ENCODE measurements at places on chromosomes 7 and 10.

GRCh38 chr10:14328881-14329672 lies 1.6 kb downstream of the FRMD4A start:
- DNase-seq: no peak

DNA sequence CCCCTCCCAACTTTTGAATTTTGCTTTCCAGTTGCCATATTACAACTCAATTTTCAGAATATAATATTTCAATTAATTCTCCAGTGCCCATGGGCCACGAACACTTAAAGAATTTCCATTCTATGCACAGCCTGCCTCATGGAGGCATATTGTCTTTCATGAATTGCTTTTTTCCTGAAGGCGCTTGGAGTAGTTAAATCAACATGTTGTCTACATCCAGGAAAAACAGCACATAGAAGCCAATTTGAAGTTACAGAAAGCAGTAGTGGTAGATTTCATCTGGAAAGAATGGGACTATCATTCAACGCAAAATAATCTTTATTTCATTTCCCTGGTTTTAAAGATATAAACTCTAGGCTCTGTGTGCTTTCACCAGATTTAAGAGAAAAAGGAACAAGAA lies 106.0 kb downstream of the NRP1 start:
- no peak for DNase-seq

DNA sequence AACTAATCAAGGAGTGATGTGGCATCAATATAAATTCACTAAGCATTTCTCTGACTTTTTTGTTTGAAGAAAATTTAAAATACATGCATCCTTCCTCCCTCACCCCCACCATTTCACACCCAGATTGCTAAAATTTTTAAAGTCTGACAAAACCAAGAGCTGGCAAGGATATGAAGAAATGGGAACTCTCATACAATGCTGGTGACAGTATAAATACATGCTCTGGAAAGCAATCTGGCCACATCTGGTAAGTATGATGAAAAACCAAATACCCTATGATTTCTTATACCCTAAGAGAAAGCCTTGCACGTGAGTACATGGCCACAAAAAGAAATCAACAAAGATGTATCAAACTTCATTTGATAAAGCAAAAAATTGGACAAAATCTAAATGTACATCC lies 31.2 kb downstream of the P4HA1 start:
- no peak for DNase-seq

GRCh38 chr10:86661161-86662025 lies 6.9 kb upstream of the LDB3 start:
- no peak for DNase-seq

DNA sequence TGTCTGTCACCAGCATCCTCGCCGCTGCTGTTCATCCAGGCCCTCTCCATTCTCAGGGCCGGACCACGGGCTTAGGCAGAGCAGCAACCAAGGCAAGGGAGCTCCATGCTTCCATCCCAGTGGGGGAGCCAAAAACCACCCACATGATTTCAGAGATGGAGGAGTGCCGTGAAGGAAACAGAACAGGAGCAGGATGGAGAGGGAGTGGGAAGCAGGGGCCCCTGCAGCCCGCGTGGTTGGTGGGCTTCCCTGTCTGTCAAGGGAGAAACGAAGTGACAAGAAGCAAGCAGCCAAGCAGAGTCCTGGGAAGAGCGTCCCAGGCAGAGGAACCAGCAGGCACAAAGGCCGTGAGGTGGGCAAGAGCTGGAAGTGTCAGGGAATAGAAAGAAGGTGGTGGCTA lies 95.7 kb downstream of the SLIT1 start:
- DNase-seq: no peak

Data from hindlimb muscle (tissue), 1 donor.